Thoracic aorta endothelial cell (primary cell): ENCODE measurements at places on chromosomes 1 and 21. TPM values are rescaled to one million over a fixed set of nuclear protein-coding genes. Genes with fewer than 3 reads are reported as not detected.

KCNC4 gene
- total RNA-seq, result 8.8 and 13.6 TPM in 2 replicates

GJA5 gene
- 9.8 and 15.0 TPM in 2 replicates for total RNA-seq

NFASC gene
- 0.13 and 0.14 TPM in 2 replicates for total RNA-seq

DEPDC1 gene
- 45.5 and 78.5 TPM in 2 replicates for total RNA-seq

TMPRSS2 gene
- total RNA-seq, result not detected in 2 replicates

HSPA6 gene
- total RNA-seq, result 0.22 and 0.27 TPM in 2 replicates

UQCRHL gene
- 1.4 and 2.3 TPM in 2 replicates for total RNA-seq

KANK4 gene
- total RNA-seq, result not detected in 2 replicates

IKBKE gene
- 13.6 and 15.2 TPM in 2 replicates for total RNA-seq

SPATA46 gene
- not detected in 2 replicates for total RNA-seq

TNN gene
- not detected in 2 replicates for total RNA-seq

SPRR1A gene
- total RNA-seq, result not detected in 2 replicates

AMY1A gene
- total RNA-seq, result not detected in 2 replicates

ASCL5 gene
- total RNA-seq, result not detected in 2 replicates

CD52 gene
- total RNA-seq, result not detected in 2 replicates

RRP1B gene
- 60.8 and 66.0 TPM in 2 replicates for total RNA-seq

BTBD19 gene
- 14.3 and 17.2 TPM in 2 replicates for total RNA-seq

SPRR5 gene
- total RNA-seq, result not detected in 2 replicates

TNFSF4 gene
- total RNA-seq, result 33.5 and 90.3 TPM in 2 replicates

RSPH1 gene
- 0.13 TPM in 1 of 2 replicates, not detected in the other for total RNA-seq

CFAP141 gene
- total RNA-seq, result not detected in 2 replicates

TGFBR3 gene
- total RNA-seq, result 15.4 and 16.9 TPM in 2 replicates

PTPRU gene
- 1.3 and 5.0 TPM in 2 replicates for total RNA-seq

AQP10 gene
- 0.13 TPM in 1 of 2 replicates, not detected in the other for total RNA-seq

SERINC2 gene
- 6.0 and 7.0 TPM in 2 replicates for total RNA-seq

PDPN gene
- total RNA-seq, result not detected in 2 replicates

PLEKHA6 gene
- 9.3 and 21.9 TPM in 2 replicates for total RNA-seq
